Heart right ventricle (tissue), 16 donors: ENCODE measurements at places on chromosomes 2 and 18.

- no peak for DNase-seq
Observed at GRCh38 chr2:172093416-172094293, 8.3 kb downstream of the DLX1 start.

GRCh38 chr2:197821550-197822289 is 17.3 kb downstream of the PLCL1 start:
- DNase-seq = no peak

DNA sequence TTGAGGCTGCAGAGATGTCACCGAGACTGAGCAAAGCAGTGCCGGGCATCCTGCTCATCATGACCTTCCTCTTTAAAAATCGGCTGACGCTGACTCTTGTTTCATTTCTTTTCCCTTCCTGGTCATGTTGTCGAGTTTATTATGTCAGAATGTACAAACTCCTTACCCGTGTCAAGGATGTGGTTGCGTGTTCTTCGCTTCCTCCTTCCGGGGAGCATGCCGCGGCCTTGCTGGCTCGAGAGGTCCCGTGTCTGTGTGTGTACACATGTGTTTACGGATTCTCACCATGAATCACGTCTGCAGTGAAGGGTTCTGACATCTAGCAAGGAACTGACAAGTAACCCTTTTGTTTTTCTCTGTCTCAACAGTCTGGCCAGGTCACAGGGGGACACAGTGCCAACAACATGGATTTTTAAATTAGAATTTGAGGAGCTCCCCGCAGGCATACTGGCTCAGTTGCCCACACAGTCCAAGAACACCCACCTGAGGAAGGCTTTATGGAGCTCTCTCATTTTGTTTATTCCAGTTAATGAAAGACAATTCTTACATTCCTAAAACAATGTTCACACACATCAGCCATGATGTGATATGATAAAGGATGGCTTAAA is 60.2 kb downstream of the MYT1L start:
- no peak for DNase-seq

- no peak for DNase-seq
Observed at GRCh38 chr2:219181531-219181930, 3.5 kb downstream of the RETREG2 start.

DNA sequence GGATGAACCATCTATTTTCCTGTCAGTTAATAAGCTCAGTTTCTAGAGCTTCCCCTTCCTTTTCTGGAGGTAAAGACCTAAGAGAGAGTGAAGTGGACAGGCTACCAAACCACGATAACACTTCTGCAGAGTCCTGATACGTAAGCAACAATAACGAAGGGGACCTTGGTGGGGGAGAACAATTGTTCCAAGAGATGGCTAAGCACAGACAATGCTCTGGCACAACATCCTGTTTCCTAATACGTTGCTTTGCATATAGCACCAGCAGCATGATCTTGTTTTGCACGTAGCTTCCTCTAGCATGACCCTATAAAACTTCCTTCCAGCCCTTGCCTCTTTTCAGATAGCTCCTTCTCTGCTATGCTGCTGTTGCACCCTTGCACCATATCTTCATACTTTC is 247.3 kb downstream of the RAD51AP2 start:
- no peak for DNase-seq

DNA sequence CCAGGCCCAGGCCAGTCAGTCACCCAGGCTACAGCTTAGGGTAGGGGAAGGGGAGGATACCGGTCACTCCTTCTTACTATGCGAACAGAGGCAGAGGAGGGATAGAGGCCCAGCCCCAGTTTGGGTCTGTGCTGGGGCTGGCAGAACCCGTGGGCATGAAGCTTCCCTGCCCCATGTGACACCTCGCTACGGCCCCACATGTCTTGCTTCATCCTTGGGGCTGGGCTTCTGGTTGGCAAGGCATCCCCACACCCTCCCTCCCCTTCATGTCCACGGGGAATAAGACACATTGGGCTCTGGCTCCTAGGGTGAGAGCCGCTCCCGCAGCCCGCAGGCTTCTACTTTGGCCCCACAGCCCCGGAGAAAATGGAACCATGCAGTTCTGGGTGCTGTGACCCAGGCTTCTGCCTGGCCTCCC is 32.4 kb downstream of the HS1BP3 start:
- no peak for DNase-seq

- peak; percentile 32 for DNase-seq
Observed at GRCh38 chr2:188974164-188974563, at the start of gene COL3A1. Gene COL3A1, plus strand, starts transcription at chr2:188974373. Its CDS starts 117 bp downstream, at chr2:188974490.

DNA sequence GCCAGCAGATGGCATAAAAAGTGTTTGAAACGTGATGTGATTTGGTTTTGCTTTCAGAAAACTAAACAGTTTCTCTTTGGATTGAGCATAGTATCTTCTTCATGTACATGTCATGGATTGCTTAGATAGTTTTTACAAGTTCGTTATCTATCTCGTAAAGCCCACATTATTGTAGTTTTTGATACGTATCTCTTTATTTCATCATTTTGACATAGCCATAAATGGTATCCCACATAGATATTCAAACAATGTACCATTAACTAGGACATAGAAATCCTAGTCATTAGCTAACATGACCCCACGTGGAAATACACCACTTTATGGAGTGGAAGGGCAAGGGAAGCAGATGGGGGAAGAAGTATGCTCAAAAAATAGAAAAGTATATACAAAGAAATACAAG is 93.6 kb downstream of the MAP2 start:
- no peak for DNase-seq

GRCh38 chr2:179049546-179050311 is at the start of gene CCDC141:
Gene CCDC141, minus strand, starts transcription at chr2:179050137. Its CDS starts 196 bp downstream, at chr2:179049941.
- peak; percentile 72 for DNase-seq

DNA sequence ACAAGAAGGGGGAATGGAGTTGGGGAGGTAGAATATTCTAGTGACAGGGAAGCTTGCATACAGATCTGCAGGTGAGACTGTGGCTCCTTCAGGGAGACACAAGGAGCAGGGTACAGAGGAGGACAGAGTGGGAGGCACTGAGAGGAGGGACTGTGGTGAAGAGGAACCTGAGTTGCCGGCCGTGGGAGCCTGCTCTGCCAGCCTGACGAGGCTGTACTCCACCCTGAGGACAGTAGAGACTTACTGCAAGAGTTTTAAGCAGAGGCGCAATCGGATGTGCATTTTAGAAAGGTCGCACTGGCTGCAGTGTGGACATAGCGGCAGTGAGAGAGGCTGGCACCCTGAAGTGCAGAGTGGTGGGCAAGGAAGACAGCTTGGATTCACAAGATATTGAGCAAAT is 185.8 kb downstream of the GFPT1 start:
- no peak for DNase-seq

- DNase-seq = no peak
Observed at GRCh38 chr2:173493874-173494273, 139.2 kb downstream of the CDCA7 start.

DNA sequence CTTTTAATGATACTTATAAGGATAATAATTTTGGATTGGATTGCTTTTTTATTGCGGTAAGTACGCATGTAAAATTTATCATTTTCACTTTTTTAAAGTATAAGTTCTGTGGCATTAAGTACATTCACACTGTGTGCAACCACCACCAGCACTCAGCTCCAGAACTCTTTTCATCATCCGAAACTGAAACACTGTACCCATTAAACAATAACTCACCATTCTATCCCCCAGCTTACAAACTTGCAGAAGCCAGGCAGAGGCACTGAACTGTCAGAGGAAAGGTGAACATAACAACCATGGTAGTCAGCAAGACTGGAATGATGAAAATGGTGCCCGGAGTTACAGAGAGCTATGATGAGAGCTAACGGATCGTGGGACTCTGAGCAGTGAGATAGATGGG is 465.9 kb downstream of the ADCYAP1 start:
- DNase-seq = no peak

- no peak for DNase-seq
Observed at GRCh38 chr2:145563741-145564615, 1044.1 kb upstream of the ZEB2 start.

DNA sequence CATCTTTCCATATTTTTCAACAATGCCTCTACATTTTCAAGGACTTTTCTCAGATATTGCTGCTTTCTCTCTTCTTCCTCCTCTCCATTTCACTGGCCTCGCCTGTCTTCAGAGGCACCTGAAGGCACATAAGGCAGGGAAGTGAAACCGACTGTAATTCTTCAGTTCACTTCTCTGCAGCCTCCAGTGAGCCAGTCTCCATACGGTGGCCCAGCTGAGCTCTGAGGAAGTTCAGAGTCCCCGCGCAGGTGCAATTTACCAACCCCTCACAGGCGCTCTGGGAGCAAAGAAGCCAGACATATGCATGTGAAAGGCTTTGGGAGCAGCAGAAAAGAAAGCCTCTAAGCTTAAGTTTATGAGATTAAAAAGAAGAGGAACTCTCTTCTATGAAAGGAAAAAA is 12.4 kb downstream of the KLHL14 start:
- no peak for DNase-seq

DNA sequence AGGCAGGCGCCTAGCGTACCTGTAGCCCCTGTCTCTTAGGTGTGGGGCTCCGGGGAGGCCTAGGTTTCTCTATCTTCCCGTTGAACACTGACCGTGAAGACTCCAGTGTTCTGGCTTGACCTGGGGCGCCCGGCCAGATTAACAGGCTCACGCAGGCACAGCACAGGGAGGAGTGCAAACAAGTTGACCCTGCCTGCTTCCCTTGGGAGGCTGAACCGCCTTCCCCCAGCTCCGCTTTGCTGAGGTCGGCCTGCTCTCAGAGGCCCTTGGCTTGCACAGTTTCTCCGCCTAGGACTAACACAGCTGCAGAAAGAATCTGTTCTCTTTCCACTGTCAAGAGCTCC is 567 bp downstream of the PCYOX1 start:
- DNase-seq = peak; percentile 84

- no peak for DNase-seq
Observed at GRCh38 chr2:227889336-227889735, 17.9 kb downstream of the DAW1 start.

DNA sequence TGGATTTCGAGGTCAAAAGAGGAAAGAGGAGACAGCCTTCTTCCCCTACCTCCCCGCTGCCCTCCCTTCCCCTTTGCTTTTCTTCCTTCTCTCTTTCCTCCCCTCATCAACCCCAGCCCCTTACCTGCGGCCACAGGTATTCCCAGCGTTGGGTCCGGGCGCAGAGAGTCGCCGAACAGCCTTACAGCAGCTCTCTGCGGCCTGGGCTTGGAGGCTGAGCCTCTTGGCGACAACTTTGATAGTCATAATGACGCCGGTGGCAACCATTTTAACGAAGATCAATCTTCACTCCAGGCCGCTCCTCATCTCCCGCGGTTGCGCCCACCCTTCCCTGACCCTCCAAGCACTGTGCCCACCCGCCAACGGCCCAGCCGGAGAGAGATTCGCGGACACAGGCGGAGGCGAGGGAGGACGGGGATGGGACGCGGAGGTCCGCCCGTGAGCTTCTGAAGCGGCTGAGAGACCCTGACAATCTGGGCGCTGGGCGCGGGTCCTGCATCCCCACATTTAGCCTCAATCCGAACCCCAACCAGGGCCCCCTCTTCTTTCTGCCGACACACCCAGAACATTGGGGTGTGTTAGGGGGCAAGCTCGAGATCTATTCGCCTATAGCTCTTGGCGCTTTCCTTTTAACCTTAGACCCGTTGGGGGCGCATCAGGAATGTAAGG is 1.5 kb upstream of the EVX2 start:
- no peak for DNase-seq

GRCh38 chr2:167135706-167136105 is 247.4 kb downstream of the XIRP2 start:
- DNase-seq = no peak

- DNase-seq = no peak
Observed at GRCh38 chr2:226256237-226256636, 543.4 kb downstream of the IRS1 start.

- no peak for DNase-seq
Observed at GRCh38 chr2:145038041-145038525, 518.2 kb upstream of the ZEB2 start.

- DNase-seq = peak; percentile 8
Observed at GRCh38 chr2:63888490-63889402, 47.0 kb downstream of the UGP2 start.

- no peak for DNase-seq
Observed at GRCh38 chr2:44244135-44244871, 31.0 kb upstream of the SLC3A1 start.

DNA sequence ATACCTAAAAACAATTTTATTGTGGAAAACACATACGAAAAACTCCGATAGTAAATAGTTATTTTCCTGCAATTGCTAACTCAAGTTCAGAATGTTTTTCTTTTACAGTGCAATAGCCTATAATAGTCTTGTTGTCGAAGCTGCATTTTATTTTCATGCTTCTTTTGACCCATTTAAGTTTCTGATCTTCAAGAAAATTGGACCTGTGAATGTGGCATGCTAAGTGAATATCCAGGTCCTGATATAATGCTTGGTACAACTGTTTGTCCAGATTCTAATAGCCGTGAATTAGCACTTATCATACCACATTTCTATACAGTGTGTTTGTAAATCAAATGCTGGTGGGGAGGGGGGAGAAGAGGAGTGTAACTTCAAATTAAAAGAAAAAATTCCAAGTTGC is 3.0 kb upstream of the ONECUT2 start:
- no peak for DNase-seq

DNA sequence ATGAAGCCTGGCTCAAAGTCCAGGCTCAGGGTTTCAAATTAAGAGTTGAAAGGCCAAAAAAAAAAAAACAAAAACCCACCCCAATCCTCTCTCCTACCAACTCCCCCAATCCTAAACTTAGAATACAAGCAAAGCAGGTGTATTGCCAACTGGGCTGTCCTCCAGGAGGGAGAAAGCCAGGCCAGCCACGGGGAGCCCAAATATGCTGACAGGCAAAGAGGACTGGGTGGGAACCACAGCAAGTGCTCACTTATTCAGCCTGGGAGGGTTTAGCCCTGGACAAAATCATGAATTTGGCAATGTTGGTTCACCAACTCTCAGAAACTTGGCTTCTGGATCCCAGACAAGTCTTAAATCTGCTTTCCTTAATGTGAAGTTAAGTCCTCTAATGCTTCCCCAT is 36.5 kb downstream of the GKN2 start:
- DNase-seq = peak; percentile 17

- DNase-seq = no peak
Observed at GRCh38 chr2:232449964-232450363, 6.0 kb upstream of the ALPI start.

DNA sequence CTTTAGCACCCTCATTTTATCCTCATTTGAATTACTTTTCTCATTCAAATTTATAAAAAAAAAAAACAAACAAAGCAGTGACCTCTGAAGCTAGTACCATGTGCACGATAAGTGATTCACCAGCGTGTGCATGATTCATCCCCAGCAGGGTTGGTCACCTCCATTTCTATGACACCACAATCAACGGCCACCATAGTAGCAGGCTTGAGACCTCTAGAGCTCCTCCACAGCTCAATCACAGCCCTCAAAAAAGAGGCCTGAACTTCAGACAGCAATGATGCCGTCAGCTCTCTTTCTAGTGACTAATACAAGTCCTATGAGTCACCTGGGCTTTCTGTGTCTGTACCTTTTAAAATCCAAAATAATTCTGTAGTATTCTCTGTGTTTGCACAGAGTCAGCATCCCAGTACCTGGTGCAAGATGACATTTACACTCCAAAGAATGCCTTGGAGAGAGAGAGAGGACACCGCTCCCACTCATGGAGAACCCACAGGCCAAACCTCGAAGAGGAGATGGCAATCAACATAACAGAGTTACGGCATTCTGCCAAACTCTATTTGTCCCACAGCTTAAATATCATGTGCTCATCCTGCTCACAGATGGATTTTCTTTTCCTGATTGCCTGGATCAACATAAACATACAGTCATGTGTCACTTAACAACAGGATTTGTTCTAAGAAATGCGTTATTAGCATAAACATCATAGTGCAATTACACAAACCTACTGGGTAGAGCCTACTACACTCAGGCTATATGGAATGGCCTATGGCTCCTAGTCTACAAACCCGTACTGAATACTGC is 58.7 kb downstream of the L3MBTL4 start:
- DNase-seq = no peak
